Smooth muscle cell of the umbilical artery (primary cell): ENCODE measurements at places on chromosomes 6 and 20. TPM values are rescaled to one million over a fixed set of nuclear protein-coding genes. Genes with fewer than 3 reads are reported as not detected.

The SLC4A11 gene
- 1.2 and 1.9 TPM in 2 replicates for total RNA-seq

The GPX5 gene
- not detected in 2 replicates for total RNA-seq

The SLC22A16 gene
- total RNA-seq = not detected in 2 replicates

The RAMACL gene
- 0.74 and 2.1 TPM in 2 replicates for total RNA-seq

The CNKSR3 gene
- 1.2 and 3.0 TPM in 2 replicates for total RNA-seq

The UNC5CL gene
- total RNA-seq = under 0.01 TPM in 1 of 2 replicates, not detected in the other

The SSTR4 gene
- not detected in 2 replicates for total RNA-seq

The MYBL2 gene
- total RNA-seq = 0.30 and 4.9 TPM in 2 replicates

The SOX18 gene
- total RNA-seq = under 0.01 TPM in 1 of 2 replicates, not detected in the other

The CPNE5 gene
- 0.18 and 0.30 TPM in 2 replicates for total RNA-seq

The FAM50B gene
- 7.3 and 8.6 TPM in 2 replicates for total RNA-seq

The TP53INP2 gene
- 4.2 and 5.0 TPM in 2 replicates for total RNA-seq

The MYLK4 gene
- 0.30 and 0.37 TPM in 2 replicates for total RNA-seq

The MAFB gene
- total RNA-seq = 0.14 and 0.30 TPM in 2 replicates

The HSPA1L gene
- 1.2 and 2.1 TPM in 2 replicates for total RNA-seq

The HLA-DQA2 gene
- not detected in 2 replicates for total RNA-seq

The BNIP5 gene
- total RNA-seq = not detected in 2 replicates

The CLIC5 gene
- total RNA-seq = not detected in 2 replicates

The BPIFB1 gene
- not detected in 2 replicates for total RNA-seq

The BMP5 gene
- not detected in 2 replicates for total RNA-seq

The ATXN1 gene
- 31.3 and 35.3 TPM in 2 replicates for total RNA-seq

The AURKA gene
- 4.8 and 29.4 TPM in 2 replicates for total RNA-seq

The DDX43 gene
- total RNA-seq = 0.59 and 1.8 TPM in 2 replicates

The SLC17A3 gene
- total RNA-seq = not detected in 2 replicates

The HAO1 gene
- total RNA-seq = not detected in 2 replicates
